ENCODE measurements at places on chromosomes 6 and 20. TPM values are rescaled to one million over a fixed set of nuclear protein-coding genes. Genes with fewer than 3 reads are reported as not detected.

DLL1 gene
- total RNA-seq, result 5.6 TPM

CLPSL1 gene
- total RNA-seq, result not detected

UBE2C gene
- 12.9 TPM for total RNA-seq

HTR1E gene
- total RNA-seq, result not detected

EYA4 gene
- 23.9 TPM for total RNA-seq

PEX6 gene
- 61.4 TPM for total RNA-seq

RTN4IP1 gene
- 5.9 TPM for total RNA-seq

UNC93A gene
- not detected for total RNA-seq

SNTA1 gene
- 46.6 TPM for total RNA-seq

CFAP206 gene
- total RNA-seq, result 0.26 TPM

DNA sequence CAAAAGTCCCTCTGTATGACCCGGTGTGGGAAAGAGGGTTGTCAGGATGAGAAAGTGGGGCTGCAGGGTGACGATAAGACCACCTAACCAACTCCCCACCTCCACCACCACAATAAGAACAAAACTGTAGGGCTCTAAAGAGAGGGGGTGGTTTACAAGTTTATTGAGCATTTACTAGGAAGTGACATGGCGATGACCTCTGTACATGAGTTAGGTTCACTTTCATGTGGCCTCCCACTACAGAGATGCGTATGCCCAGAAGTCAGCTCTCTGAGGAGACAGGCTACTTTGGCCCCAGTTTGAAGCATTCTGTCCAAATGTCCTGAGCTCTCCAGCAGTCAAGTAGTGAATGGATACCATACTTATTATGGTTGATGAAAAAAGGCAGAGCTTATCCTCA is 28.7 kb upstream of the PI16 start:
- DNase-seq, result no peak

DNA sequence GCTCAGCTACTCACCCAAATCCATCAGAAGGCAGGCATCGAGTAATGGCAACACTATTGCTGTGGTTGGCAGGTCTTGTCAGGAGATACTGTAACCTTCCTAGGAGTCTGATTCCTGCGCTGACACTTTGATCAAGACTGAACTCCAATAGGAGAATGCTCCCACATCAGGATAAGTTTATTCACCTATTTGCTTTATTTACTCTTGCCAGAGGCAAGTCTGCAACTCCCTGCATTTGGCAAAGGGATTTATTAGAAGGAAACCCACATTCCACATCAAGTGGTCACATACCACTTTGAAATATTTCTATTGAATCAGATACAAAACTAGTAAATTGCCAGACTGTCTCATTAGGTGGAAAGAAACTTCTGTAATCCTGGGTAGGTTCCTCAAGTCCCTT is 43.5 kb downstream of the ZFAND3 start:
- DNase-seq, result peak; percentile 77

GRCh38 chr20:40703975-40704530 is 15.0 kb upstream of the MAFB start:
- no peak for DNase-seq

DNA sequence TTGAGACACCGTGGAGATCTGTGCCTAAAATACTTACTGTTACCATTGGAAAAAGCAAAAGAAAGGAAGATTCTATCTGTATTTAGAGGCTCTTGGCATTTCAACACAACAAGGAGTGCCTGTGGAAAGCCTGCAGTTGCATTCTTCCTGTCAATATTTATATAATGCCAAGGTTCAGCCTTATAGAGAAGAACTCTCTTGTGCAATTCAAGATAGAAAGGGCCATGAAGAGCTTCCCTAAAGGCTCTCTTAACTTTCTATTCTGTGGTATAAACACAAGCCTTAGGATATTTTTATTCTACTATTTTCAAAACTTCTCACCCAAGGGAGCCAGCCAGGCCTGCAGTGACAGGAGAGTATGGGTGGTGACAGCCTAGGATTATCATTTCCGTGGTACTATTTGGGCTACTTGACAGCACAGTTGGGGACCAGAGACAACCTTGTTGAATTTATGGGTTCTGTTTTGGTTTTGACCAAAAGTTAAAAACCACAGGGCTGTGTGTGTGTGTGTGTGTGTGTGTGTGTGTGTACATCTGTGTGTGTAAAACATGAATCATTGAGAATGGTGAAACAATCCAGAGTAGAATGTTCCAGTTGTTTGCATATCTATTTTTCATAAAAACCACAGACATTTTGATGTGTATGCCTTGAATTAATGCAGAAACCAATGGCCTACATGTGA is 700.9 kb upstream of the SLC35B3 start:
- peak; percentile 77 for DNase-seq

DNA sequence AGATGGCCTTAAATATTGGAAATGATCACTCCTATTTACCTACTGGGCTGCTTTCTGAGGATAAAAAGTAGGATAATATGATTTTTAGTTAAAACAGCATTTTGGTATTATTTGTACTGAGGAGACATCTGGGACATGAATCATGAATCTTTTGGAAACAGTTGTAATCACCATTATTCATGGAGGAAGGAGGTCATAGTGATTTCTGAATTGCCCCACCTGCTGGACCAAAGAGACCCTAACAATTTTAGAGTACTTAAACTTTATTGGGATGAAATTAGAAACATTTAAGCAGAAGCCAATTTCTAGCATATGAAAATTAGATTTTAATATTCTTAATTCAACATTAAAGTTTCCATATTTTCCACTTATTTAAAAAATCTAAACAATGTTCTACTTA is 108.4 kb upstream of the SIM1 start:
- peak; percentile 57 for DNase-seq

DNA sequence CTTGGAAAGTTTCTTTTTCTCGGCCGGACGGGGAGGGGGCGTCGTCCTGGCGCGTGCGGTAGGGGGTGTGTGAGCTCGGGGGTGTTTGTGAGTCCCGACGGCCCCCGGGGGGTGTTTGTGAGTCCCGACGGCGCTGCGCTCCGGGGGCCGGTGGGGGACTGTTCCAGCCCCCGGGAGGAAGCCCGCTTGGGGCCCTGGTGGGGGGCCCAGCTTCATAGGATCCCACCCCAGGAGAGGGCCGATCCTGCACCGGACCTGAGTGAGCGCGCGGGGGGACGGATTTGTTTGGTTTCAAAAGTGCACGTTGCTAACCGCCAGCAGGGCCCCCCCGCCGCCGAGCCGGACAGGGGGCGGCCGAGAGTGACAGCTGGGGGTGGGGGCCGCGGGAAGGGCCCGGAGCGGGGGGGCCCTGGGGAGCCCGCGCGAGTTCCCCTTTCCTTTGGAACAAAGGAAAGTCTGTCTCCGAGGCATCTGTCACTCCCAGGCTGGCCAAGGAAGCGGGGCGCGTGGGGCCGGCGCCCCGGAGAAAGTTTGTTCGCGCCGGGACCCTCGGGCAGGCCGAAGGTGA is 485 bp downstream of the TGIF2 start:
- no peak for DNase-seq

DNA sequence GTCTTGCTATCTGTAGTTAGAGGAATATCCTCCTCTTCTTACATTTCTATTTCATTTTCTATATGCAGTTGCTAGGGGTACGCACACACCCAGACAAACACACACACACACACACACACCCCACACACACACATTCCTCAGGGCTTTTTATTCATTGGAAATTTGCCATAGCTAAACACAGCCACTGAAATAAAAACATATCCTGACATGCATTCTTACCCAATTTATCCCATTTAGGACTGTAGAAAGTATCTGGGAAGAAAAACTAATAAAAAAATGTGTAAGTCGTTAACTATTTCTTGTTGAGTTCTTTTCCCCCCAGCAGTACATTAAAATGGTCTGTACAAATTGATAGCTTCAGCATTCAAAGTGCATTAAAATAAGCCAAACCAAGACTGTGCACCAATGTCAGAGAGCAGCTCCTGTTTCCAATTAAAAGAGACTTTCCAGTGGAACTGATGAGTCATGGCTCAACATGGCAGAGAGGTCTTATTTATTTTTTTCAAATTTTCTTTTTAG is 357.9 kb upstream of the AGPAT4 start:
- DNase-seq, result peak; percentile 89

- no peak for DNase-seq
Measured at GRCh38 chr6:105692613-105693215, 289.8 kb upstream of the PREP start.

DNA sequence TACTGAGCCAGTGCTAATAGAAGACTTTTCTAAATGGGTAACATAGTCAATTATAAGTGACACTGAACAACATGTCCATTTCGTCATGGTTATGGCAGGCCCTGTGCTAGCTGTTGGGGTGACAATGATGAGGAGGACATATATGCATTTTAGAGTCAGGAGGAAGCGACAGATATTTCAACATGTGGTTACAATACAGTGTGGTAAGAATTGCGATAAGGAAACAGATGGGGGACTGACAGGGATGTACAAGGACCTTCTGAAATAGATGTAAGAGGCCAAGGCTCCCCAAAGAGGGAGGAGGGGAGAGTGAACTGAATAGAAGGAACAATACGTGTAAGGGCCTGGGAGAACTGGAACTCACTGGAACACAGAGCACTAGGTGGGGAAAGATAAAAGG is 11.7 kb downstream of the MMP24 start:
- DNase-seq, result no peak

- no peak for DNase-seq
Measured at GRCh38 chr20:32831982-32832381, 12.2 kb downstream of the MAPRE1 start.

GRCh38 chr20:43243672-43244269 is 54.1 kb upstream of the PTPRT start:
- no peak for DNase-seq

GRCh38 chr6:154993026-154993425 is 2.1 kb upstream of the TIAM2 start:
- no peak for DNase-seq

DNA sequence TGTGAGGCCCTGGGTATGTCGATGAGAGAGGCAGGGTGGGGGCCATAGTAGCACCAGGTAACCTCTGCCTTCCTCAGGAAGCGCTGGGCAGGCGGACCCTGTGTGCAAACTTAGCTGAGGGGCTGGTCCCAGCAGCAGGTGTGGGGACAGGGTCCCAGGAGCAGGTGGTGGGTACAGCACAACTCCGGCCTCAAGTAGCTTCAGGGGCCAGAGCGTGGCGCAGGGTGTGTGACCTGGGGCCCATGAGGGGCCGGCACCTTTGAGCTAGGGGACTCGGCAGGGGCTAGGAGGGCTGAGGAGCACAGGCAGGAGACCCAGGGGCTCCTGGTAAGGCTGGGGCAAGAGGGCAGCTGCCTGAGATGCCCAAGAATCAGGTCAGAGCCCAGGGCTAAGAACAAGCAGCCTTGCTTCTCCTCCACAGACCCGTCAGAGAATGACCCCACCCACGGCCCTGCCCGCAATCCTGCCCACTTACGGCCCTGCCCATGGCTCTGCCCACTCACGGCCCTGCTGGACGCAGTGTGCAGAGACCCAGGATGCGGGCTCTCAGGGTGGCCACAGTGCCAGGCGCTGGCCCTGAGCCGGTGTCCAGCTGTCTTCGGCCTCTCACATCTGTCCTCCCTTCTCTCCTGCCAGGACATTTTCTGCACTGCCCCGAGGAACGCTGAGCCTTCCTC is 30.9 kb downstream of the CHRNA4 start:
- no peak for DNase-seq

DNA sequence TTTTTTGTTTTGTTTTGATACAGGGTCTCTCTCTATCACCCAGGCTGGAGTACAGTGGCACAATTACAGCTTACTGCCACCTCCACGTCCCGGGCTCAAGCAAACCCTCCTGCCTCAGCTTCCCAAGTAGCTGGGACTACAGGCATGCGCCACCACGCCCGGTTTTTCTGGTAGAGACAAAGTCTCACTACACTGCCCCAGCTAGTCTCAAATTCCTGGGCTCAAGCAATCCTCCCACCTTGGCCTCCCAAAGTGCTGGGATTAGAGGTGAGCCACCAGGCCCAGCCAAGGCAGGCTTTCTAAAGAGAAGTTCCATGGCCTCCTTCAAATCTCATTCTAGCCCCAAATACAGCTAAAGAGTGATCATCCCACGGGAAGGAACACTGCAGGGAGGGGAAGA is 5.2 kb downstream of the MCCD1 start:
- DNase-seq, result no peak

Data from fibroblast of lung (primary cell).